ENCODE measurements at places on chromosomes 16 and 17.

- no peak for DNase-seq
Measured at GRCh38 chr16:75922250-75922649, 196.0 kb upstream of the CPHXL start.

DNA sequence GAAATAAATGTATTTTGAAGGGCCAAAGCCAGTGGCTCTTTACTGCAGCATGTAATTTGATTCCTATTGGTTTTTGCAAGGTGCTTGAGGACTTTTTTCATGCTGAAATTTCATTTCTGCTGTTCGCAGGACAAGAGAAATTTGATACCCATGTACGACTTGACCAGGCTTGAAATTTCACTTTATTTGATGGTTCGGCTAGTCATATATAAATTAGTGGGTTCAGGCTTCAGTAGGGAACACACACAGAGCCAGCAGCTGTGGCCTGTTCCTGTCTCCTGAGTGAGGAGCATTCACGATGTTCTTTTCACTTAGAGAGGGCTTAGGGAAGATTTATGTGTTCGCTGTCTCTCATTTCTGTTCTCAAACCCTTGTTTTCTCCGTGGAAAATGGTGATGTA is 258.4 kb upstream of the CACNG5 start:
- no peak for DNase-seq

- no peak for DNase-seq
Measured at GRCh38 chr17:8468127-8468526, 32.4 kb downstream of the NDEL1 start.

DNA sequence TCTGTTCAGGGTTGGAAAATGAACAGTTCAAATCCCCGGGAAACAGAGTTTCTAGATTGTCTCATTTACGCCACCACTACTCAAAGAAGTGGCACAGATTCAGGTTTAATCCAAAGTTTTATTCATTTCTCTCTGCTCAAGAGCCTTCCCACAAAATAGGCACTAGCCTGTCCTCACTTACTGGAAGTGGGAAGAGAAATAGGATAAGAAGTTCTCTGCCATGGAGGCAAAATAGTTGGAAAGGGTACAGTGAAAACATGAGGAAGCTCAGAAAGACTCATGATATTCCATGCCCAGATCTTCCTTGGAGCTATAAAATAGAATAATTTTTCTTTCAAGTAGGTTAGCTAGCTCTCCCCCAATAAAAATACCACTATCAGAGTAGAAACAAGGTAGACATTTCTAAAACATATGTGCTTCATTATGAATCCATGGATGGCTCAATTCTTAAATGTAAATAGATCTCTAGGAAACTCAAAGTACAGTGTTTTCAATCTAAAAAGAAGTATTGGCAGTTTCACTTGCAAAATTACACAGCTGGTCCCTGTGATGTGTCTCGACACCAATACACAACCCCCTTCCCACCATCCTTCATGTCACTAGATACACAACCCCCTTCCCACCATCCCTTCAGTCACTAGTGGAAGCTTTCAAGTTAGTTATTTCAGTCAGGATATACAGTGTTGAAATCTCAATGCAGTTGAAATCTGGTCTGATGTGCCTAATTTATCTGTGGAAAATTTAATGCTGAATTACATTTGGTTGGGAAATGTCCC is 125.8 kb downstream of the TRIM37 start:
- DNase-seq, result no peak

DNA sequence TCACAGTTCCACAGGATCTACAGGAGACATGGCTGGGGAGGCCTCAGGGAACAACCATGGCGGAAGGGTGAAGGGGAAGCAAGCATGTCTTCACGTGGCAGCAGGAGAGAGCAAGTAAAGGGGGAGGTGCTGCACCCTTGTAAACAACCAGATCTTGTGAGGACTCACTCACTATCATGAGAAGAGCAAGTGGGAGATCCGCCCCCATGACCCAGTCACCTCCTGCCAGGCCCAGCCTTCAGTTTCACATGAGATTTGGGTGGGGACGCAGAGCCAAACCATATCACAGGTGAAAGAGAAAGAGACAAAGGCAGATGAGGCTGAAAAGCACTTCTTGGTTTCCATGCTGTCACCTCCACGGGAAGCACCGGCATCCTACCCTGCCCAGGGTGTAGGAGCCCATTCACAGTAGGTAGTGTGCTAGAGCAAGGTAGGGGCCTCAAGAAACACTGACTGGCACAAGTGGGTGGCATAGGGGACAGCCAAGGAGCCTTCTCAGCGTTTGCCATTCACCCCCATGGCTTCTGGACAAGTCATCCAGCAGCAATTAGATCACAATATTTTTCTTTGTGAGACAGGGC is 6.6 kb downstream of the NARF start:
- DNase-seq, result no peak

DNA sequence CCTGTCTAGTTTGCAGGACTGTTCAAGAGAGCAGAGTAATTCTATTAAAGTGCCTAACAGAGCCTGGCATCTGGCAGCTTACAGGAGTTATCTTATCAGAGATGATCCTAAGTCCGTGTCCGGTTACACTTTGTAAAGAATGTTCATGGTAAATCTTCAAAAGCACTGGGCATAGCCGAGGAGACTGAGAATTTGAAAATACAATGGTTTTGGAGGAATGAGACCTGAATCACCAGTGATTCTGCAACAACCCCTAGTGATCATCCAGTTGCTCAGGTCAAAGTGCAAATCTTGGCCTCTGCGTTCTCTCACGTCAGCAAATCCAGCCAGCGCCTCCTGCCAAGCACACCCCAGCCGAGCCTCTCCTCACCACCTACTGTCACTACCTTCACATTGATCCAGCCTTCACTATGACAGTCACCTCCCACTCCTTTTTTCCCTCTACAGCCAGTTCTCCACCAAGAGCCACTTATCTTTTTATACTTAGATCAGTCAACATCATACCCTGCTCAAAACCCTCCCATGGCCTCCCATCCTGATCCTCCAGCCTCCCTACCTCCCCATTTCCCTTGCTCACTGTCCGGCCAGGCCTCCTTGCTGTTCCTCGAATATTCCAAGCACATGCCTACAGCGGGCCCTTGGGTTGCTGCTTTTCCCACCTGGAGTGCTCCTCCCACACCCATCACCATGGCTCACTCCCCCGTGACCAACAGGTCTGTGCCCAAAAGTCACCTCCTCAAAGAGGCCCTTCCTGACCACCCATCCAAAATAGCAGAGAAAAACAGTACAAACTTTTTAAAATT is 57.4 kb upstream of the ERN1 start:
- DNase-seq, result no peak

DNA sequence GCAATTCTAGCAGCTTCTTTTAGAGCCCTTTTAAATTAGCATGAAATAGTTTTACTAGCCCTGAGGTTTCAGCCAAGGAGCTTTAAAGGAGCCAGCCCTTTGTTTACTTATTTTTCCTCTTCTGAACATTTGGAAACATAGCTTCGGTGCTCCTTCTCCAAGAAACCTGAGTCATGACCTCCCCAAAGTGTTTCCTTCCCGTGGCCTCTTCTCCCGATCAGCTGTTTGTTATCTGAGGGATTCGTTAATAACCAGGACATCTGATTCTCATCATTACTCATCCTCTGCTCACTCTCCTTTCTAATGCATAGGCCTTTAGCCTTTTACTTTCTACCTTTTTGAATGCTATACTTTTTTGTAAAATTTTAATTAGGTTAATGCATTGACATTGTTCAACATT is 204.5 kb downstream of the WWOX start:
- no peak for DNase-seq

DNA sequence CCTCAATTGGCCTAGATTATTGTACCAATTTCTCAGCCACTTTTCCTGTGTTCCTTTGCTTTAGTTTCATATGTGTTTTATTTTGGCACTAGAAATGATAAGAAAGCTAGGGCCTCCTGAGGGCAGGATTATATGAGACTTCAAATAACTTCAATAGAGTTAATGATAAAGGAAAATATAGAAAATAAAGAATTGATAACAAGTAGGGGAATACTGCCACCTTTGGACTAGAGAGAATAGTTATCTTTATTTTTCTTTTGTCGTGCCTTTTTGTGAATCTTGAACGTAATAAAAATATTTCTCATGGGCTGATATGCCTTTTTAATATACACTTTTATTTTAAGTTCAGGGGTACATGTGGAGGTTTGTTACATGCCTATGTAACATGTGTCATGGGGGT is 29.3 kb upstream of the RBL2 start:
- no peak for DNase-seq

DNA sequence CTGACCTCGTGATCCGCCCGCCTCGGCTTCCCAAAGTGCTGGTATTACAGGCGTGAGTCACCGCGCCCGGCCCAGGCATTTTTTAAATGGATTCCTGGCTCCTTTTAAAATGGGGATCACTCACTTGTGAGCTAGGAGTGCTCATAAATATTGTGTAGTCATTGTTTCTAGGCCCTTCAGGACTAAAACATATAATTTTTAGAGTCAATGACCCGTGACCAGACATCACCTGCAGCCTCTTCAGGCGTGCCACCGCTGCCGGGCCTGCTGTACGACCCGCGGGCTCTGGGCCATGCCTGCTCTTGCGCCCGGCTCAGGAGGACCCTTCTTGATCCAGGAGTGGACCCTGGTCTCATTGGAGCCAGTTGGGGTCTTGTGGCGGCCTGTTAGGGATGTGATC is 30.8 kb downstream of the EFCAB5 start:
- DNase-seq, result no peak

GRCh38 chr16:30805370-30806169 is 18.6 kb upstream of the ZNF629 start:
- DNase-seq, result peak; percentile 59

DNA sequence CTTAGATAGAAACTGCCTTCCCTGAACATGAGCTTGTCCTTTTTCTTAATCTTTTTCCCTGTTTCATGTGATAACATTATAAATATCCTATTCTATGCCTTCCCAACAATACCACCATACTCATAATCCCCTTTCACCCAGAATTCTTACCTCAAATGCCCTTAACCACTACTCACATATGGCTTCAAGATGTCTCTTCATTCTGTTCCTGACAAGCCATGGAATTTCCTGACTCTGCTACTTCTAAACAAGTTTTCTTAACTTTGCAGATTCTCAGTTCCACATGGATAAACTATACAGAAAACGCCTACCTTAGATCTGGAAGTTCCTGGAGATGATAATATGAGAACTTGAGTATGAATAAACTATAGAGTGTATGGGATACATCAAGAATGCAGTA is 1217.8 kb downstream of the CDH8 start:
- DNase-seq, result no peak

GRCh38 chr17:28950017-28950751 is 1.1 kb downstream of the PHF12 start:
- peak; percentile 45 for DNase-seq

DNA sequence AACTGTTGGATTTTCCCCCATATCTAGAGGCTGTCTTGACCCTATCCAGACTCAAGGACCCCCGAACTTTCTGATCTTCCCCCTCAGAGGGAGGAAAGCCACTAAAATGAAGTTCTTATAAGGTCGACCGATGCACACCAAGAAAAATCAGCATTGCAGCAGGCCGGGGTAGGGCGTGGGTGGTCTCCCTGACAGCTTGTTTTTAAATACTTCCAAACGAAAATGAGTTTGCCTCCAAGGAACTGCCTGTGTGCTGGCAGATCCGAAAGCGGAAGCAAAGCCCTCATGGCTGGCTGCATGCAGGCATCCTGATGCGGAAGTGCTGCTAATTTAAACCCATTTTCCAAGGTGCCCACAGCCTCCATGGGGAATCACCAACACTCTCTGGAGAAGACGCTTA is 374.3 kb upstream of the XYLT1 start:
- DNase-seq, result no peak

GRCh38 chr16:787321-787966 is 737 bp downstream of the RPUSD1 start:
- DNase-seq, result no peak

- DNase-seq, result no peak
Measured at GRCh38 chr17:43175213-43176118, 4.5 kb downstream of the NBR1 start.

DNA sequence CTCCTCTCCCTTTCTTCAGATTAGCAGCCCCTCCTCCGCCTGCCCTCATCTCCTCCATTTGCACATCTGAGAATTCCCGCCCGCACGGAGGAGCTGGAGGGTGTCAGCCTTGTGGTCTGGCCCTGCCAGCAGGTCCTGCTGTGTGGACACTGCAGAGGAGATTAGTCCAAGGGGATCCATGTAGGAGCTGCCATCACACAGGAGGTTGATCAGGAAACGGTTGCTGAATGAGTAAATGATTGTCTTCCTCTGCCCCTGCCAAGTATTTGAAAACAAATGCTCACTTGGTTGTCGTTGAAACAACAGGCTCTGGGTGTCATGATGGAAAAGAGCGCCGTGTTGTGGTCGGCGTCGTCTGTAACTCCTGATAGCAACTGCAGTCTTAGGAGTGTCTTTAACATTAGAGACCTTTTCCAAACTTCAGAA is 63.8 kb upstream of the CHMP6 start:
- no peak for DNase-seq

- DNase-seq, result no peak
Measured at GRCh38 chr16:68999114-68999513, 106.3 kb upstream of the HAS3 start.

- no peak for DNase-seq
Measured at GRCh38 chr16:8594149-8594666, 3.9 kb upstream of the TMEM114 start.

DNA sequence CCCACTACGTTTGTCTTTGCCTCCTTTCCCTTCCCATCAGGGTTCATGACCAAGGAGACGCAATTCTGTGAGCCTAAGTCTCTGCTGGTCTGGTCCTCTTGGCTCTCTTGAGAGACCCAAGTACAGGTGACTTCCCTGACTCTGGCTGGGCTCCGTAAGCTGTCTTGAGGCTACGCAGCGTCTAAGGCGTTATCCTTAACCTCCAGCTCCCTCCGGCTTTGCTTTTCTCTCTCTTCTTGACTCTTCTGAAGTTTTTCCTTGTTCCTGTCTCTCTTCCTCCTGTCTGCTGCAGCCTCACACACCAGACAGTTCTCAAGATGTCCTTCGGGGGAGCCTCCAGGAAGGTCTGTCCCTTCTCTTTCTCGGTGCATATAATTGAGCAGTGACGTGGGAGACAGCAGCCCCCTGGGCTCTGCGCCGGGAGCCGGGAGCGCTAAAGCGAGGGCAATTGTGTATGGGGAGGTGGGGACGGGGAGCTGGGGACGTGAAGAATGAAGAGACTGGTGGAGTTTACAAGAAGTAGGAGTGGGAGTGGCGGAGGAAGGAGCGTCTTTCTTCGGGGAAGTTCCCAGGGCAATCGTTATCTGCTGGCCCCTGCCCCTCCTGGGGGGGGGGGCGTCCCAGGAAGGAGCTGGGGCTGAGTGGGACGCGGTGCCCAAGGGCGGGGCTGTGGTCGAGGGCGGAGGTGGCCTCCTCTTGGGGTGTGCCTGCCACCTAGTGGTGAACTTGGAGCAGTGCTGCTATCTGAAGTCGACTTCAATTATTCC is 6.9 kb upstream of the PIRT start:
- DNase-seq, result peak; percentile 44

GRCh38 chr16:5580772-5581171 is 483.2 kb upstream of the EEF2KMT start:
- DNase-seq, result no peak

GRCh38 chr17:79458356-79458755 is 152.5 kb downstream of the RBFOX3 start:
- DNase-seq, result no peak

- no peak for DNase-seq
Measured at GRCh38 chr17:58364270-58364942, 12.4 kb upstream of the SUPT4H1 start.

GRCh38 chr16:10949424-10949970 is 5.1 kb downstream of the CLEC16A start:
- DNase-seq, result no peak

- DNase-seq, result no peak
Measured at GRCh38 chr16:58366247-58367031, 25.8 kb upstream of the GINS3 start.

- DNase-seq, result no peak
Measured at GRCh38 chr17:74024871-74025531, 178.5 kb upstream of the RPL38 start.
